Activated CD8-positive, alpha-beta T cell treated with anti-CD3 and anti-CD28 coated beads, Interleukin-2, amount 10 ng/mL, durations not matched to agents 7 days and 5 days (primary cell): ENCODE measurements at places on chromosomes 11 and 22. TPM values are rescaled to one million over a fixed set of nuclear protein-coding genes. Genes with fewer than 3 reads are reported as not detected.

PHF21B gene
- not detected for total RNA-seq

APOBEC3B gene
- 12.1 TPM for total RNA-seq

TFIP11 gene
- 57.7 TPM for total RNA-seq

PDGFD gene
- not detected for total RNA-seq

GRIA4 gene
- not detected for total RNA-seq

CCDC134 gene
- total RNA-seq, result 20.3 TPM

PRR5L gene
- 4.5 TPM for total RNA-seq

DNA sequence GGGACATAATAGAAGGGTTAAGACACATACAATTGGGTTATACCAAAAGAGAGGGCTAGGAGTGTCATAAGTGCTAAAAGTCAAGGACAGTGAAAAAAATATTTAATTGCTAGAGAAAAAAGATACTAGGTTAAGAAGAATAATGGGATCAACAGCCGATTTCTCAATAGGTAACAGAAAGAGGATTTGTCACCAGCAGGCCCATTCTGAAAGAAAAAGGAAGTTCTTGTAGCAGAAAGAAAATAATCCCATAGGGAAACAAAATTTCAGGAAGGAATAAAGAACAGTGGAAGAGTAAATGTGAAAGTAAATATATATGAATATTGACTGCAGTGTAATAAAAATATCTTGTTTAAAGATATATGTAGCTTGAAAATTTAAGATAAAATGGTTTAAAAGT is 43.3 kb upstream of the ADORA2A start:
- peaks cover 33% of the 10 kb centered on the region for H3K36me3 ChIP-seq
- H3K4me1 ChIP-seq, result peaks cover 15% of the 10 kb centered on the region
- no peak overlapping the region for H3K4me3 ChIP-seq

DNA sequence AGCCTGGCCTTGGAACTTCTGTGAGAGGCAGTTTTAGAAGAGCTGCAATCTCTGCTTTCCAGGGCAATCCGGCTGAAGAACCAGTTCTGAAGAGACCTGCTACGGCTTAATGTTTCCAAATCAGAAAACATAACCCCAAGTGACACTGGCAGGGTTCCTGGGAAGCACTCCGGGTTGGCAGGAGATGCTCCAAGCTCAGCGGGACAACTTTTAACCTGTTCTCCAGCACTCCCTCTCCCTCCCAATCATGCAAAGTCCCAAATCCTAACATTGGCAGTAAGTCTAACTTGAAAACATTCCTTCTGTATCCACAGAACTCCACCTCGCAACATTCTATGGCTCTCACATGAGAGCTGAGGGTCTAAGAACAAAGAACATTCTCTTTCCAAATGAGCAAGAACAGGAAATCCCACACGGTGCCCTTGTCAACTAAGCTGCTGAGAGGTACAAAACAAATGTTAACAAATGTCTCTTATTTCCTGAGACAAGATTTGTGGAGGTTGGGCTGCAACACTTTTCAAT is 48.5 kb upstream of the MN1 start:
- peak; percentile 9 for DNase-seq
- no peak overlapping the region for H3K27ac ChIP-seq
- H3K4me1 ChIP-seq, result peaks cover 4% of the 10 kb centered on the region
- H3K27me3 ChIP-seq, result no peaks in the 10 kb centered on the region

- H3K4me3 ChIP-seq, result no peak overlapping the region
- H3K4me1 ChIP-seq, result no peaks in the 10 kb centered on the region
- peaks cover 10% of the 10 kb centered on the region for H3K27me3 ChIP-seq
- H3K27ac ChIP-seq, result no peak overlapping the region
- DNase-seq, result no peak
Measured at GRCh38 chr11:120186774-120187591, 23.8 kb upstream of the OAF start.

- no peak for DNase-seq
- H3K4me1 ChIP-seq, result peaks cover 4% of the 10 kb centered on the region
- no peak overlapping the region for H3K4me3 ChIP-seq
- H3K27ac ChIP-seq, result no peak overlapping the region
- H3K27me3 ChIP-seq, result peaks cover 17% of the 10 kb centered on the region
Measured at GRCh38 chr11:118666371-118666770, 13.1 kb downstream of the TREH start.

GRCh38 chr22:46028106-46028991 is 51.4 kb upstream of the WNT7B start:
- no peaks in the 10 kb centered on the region for H3K36me3 ChIP-seq
- H3K4me1 ChIP-seq, result peaks cover 16% of the 10 kb centered on the region
- H3K27me3 ChIP-seq, result peaks cover 34% of the 10 kb centered on the region
- DNase-seq, result no peak
- no peak overlapping the region for H3K27ac ChIP-seq

GRCh38 chr11:36105743-36106581 is 162.1 kb downstream of the LDLRAD3 start:
- H3K4me1 ChIP-seq, result no peaks in the 10 kb centered on the region
- H3K27me3 ChIP-seq, result no peaks in the 10 kb centered on the region
- no peak overlapping the region for H3K27ac ChIP-seq
- H3K36me3 ChIP-seq, result no peaks in the 10 kb centered on the region
- no peak overlapping the region for H3K4me3 ChIP-seq

- H3K27ac ChIP-seq, result no peak overlapping the region
- no peaks in the 10 kb centered on the region for H3K27me3 ChIP-seq
- no peak overlapping the region for H3K4me3 ChIP-seq
- no peak for DNase-seq
- peaks cover 16% of the 10 kb centered on the region for H3K4me1 ChIP-seq
Measured at GRCh38 chr22:46195487-46196165, 45.3 kb downstream of the PPARA start.

- peak overlapping the region; percentile 92 for H3K4me3 ChIP-seq
- H3K27me3 ChIP-seq, result no peaks in the 10 kb centered on the region
- H3K27ac ChIP-seq, result peak overlapping the region; percentile 96
- peaks cover 17% of the 10 kb centered on the region for H3K36me3 ChIP-seq
Measured at GRCh38 chr11:9459667-9460321, 1.0 kb upstream of the ZNF143 start.

DNA sequence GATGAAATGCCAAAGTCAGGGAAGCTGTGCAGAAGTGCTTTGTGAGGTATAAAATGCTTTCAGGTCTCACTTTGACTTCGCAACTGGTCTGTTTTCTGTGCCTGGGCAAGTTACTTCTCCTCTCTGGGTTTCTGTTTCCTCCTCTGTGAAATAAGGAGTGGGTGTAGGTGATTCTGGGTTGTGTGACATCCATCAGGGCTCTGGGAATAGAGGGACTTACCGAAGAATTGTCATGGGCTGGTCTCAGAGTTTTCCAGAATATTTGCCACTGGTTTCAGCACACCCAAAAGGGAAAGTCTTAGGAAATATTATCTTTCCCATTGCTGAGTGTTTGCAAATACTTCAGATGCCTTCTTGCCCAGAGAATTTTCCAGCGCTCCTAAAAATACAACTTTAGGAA is 118.4 kb downstream of the KIAA1671 start:
- peak overlapping the region; percentile 95 for H3K27ac ChIP-seq
- H3K4me1 ChIP-seq, result peaks cover 89% of the 10 kb centered on the region
- DNase-seq, result no peak
- peak overlapping the region; percentile 80 for H3K4me3 ChIP-seq
- no peaks in the 10 kb centered on the region for H3K27me3 ChIP-seq
- peaks cover 3% of the 10 kb centered on the region for H3K36me3 ChIP-seq

DNA sequence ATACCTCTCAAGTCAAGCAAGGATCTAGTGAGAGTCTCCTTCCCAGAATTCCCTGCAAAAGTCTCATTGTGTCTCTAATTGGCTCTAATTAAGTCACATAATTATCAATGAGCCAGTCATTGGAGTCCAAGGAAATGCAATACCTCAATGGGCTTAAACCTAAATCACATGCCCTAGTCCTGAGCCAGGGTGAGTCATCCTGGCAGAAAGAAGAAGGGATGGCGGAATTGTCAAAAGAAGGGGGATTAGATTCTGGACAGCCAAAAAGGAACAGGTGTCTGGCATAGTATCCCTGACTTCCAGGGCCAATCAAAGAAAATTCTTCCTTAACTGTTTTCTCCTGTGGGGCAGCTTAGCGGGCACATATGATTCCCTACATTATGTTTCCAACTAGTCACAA is 25.1 kb upstream of the LDLRAD3 start:
- H3K27ac ChIP-seq, result no peak overlapping the region
- no peaks in the 10 kb centered on the region for H3K27me3 ChIP-seq
- no peaks in the 10 kb centered on the region for H3K4me1 ChIP-seq
- no peak for DNase-seq

GRCh38 chr11:17760102-17761029 is 25.8 kb downstream of the KCNC1 start:
- H3K4me1 ChIP-seq, result no peaks in the 10 kb centered on the region
- peak; percentile 47 for DNase-seq
- no peak overlapping the region for H3K4me3 ChIP-seq
- peaks cover 9% of the 10 kb centered on the region for H3K27me3 ChIP-seq
- H3K36me3 ChIP-seq, result no peaks in the 10 kb centered on the region
- no peak overlapping the region for H3K27ac ChIP-seq

GRCh38 chr11:117544130-117544800 is 216.6 kb downstream of the CEP164 start:
- H3K36me3 ChIP-seq, result no peaks in the 10 kb centered on the region
- H3K27ac ChIP-seq, result no peak overlapping the region

- H3K36me3 ChIP-seq, result no peaks in the 10 kb centered on the region
- no peak for DNase-seq
- H3K27me3 ChIP-seq, result no peaks in the 10 kb centered on the region
Measured at GRCh38 chr11:117816846-117817367, 7.6 kb downstream of the FXYD2 start.

DNA sequence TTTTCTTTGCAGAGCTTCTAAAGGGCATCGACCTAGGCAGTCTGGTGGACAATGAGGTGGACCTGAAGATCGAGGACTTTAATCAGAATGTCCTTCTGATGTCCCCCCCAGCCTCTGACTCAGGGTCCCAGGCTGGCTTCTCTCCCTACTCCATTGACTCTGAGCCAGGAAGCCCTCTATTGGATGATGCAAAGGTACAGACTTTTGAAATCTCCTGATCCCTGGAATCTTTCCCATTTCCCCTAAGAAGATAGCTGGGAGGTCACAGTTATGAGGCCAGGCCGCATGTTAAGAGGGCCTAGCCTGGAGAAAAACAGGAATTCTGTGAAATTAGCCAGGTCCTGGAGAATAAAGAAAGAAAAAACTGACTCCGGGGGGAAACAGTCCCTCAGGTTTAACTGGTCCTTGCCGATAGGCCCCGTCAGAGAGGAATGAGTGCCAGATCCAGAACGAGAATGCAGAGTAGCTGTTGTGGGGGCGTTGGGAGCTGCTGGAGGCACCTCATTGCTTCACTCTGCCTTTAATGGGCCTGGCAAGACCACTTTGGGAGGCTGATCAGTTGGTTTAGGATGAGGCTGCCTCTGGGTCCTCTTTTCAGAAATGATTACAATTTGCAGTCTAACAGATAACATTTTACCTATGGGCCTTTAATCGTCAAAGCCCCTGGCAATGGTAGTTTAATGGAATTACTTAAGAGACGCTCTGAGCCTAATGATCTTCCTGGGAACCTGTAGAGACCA is 39.2 kb downstream of the SHISA8 start:
- H3K27ac ChIP-seq, result no peak overlapping the region
- DNase-seq, result no peak
- no peaks in the 10 kb centered on the region for H3K27me3 ChIP-seq
- peaks cover 12% of the 10 kb centered on the region for H3K4me1 ChIP-seq
- no peak overlapping the region for H3K4me3 ChIP-seq
- peaks cover 51% of the 10 kb centered on the region for H3K36me3 ChIP-seq

DNA sequence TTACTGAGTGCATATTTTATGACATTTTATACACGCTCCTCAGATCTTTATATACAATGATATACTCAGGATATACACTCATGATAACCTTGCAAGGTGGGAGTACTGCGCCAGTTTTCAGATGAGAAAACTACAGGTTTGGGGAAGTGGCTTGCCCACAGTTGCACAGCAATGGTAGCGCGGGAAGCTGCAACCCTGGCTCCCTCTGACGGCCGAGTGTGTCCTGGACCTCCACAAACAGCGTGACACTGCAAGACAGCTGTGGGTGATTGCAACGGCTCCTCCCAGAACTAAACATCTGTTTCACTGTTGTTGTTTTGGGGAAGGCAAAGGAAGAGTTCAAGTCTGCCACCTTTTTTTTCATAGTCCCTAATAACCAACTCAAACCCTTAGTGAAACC is 47.0 kb downstream of the PACSIN2 start:
- H3K36me3 ChIP-seq, result peaks cover 17% of the 10 kb centered on the region
- H3K27me3 ChIP-seq, result no peaks in the 10 kb centered on the region
- peaks cover 31% of the 10 kb centered on the region for H3K4me1 ChIP-seq
- H3K4me3 ChIP-seq, result no peak overlapping the region
- DNase-seq, result no peak
- H3K27ac ChIP-seq, result no peak overlapping the region

- DNase-seq, result no peak
- H3K27ac ChIP-seq, result no peak overlapping the region
- H3K4me1 ChIP-seq, result no peaks in the 10 kb centered on the region
- no peak overlapping the region for H3K4me3 ChIP-seq
Measured at GRCh38 chr11:93033093-93033492, 63.6 kb downstream of the MTNR1B start.

DNA sequence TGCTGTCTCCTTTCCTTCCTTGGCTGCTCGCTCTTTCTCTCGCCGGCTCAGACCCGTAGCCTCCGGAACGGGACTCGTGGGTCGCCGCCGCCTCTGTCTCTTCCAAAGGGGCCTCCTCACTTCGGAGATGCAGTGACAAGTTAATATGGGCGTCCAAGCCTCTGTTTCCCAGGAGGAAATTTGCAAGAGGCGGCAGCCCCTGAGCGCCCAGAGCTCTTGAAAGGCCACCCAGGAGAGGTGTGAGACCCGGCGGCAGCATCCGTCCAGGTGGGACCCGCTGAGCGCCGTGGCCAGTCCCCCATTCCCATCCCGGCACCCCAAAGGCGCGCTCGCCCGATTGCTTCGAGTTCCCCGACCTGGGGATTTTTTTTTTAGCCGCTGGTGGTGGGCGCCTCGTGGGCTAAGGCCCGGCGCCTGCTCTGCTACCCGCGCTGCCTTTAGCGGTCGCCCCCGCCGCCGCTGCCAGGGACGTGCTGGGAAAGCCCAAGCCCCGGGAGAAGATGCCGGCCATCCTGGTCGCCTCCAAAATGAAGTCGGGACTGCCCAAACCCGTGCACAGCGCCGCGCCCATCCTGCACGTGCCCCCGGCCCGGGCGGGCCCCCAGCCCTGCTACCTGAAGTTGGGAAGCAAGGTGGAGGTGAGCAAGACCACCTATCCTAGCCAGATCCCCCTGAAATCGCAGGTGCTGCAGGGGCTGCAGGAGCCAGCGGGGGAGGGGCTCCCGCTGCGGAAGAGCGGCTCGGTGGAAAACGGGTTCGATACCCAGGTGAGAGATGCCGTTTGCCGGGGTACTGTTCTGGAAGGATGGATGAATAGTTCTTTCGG is 772 bp downstream of the NAV2 start:
- peaks cover 59% of the 10 kb centered on the region for H3K27me3 ChIP-seq
- H3K36me3 ChIP-seq, result no peaks in the 10 kb centered on the region
- H3K27ac ChIP-seq, result no peak overlapping the region
- no peak for DNase-seq
